Posterior vena cava (tissue), 2 donors: ENCODE measurements at places on chromosomes 7 and 10. TPM values are rescaled to one million over a fixed set of nuclear protein-coding genes. Genes with fewer than 3 reads are reported as not detected.

DNA sequence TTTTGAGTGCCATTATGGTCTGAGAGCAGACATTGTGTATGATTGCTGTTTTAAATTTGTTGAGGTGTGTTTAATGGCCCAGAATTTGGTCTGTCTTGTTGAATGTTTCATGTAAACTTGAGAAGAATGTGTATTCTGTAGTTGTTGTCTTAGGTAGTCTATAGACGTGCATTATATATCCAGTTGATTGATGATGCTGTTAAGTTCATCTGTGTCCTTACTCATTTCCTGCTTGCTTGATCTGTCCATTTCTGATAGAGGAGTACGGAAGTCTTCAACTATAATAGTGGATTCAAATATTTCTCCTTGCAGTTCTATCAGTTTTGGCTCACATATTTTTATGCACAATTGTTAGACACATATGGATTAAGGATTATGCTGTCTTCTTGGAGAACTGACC lies 16.0 kb downstream of the PTPN12 start:
- no peak for DNase-seq

DNA sequence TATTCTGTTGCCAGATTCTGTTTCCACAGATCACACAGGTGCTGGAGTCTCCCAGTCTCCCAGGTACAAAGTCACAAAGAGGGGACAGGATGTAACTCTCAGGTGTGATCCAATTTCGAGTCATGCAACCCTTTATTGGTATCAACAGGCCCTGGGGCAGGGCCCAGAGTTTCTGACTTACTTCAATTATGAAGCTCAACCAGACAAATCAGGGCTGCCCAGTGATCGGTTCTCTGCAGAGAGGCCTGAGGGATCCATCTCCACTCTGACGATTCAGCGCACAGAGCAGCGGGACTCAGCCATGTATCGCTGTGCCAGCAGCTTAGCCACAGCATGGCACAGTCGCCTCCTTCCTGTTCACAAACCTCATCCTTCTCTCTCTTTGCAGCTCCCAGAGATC lies 237.5 kb upstream of the PRSS1 start:
- no peak for DNase-seq

- DNase-seq, result no peak
These were observed 72.2 kb downstream of the GTF2IRD1 start for GRCh38 chr7:74525881-74526280.

DNA sequence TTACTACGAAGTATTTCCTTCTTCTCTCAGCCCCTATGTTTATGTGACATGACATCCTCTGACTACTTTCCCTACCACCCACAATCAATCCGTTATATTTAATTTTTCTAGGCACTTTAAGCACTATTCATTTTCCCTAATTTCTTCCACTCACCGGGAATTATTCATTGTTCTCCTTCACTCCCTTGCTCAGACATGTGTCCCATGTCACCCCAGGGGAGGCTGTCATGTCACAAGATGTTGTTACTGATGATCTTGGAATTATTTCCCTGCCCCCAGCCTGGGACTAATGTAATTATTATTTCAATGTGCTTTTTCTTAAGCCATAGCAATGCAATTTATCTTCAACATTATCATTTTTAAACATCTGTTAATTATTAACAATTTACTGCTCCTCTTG lies 317.2 kb downstream of the PHF14 start:
- DNase-seq, result no peak

- DNase-seq, result no peak
These were observed 108.3 kb upstream of the HDAC9 start for GRCh38 chr7:18387191-18387735.

DNA sequence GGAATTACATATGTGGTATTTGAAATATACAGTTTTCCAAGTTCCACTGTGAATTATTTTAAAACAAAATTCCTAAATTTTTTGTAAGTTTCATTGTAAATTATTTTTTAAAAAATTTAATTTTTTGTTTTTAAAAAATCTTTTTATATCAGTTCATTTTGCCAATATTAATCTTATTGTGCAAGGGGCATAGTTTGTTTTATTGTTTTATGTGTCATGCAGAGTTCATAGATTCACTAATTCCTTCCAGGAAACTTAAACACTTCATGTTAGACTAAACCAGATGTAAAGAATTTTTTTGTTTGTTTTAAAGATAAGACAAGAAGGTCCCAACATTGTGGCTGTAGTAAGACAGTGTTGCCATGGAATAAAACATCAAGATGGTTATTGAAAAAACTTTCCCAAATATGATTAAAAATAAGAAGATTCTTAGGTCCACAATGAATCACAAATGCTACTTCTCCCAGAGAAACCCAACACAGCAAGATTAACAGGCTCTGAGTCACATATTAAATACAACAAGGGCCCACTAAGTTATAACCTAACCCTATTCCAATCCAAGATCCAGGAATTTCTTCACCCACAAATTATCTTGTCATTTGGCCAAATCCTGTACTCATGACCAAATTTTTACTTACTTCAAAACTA lies 464.7 kb upstream of the IGFBP3 start:
- DNase-seq, result no peak

The KCTD7 gene
- 8.8 TPM for total RNA-seq

The CALHM3 gene
- total RNA-seq, result not detected

The AGBL3 gene
- 5.6 TPM for total RNA-seq

The PALS2 gene
- total RNA-seq, result 43.1 TPM

The PKD1L1 gene
- total RNA-seq, result 0.90 TPM

The NT5C2 gene
- total RNA-seq, result 50.4 TPM

The TDRD1 gene
- total RNA-seq, result 0.69 TPM
